ENCODE measurements at places on chromosomes 4 and X. TPM values are rescaled to one million over a fixed set of nuclear protein-coding genes. Genes with fewer than 3 reads are reported as not detected.

The MGARP gene
- total RNA-seq, result 0.32 TPM

The CXCL8 gene
- total RNA-seq, result 1,559 TPM

The ZDHHC15 gene
- not detected for total RNA-seq

The OPN1LW gene
- not detected for total RNA-seq

The PDLIM3 gene
- total RNA-seq, result 7.8 TPM

The KIT gene
- not detected for total RNA-seq

The RNF175 gene
- total RNA-seq, result not detected

The SH2D1A gene
- not detected for total RNA-seq

The FAM47B gene
- total RNA-seq, result not detected

The TMA16 gene
- total RNA-seq, result 37.0 TPM

The GJB1 gene
- not detected for total RNA-seq

The CT45A3 gene
- total RNA-seq, result not detected

The IL13RA1 gene
- total RNA-seq, result 45.2 TPM

The RAI2 gene
- not detected for total RNA-seq

The MSX1 gene
- 6.3 TPM for total RNA-seq

The MAGEA1 gene
- total RNA-seq, result 64.2 TPM

The RELL1 gene
- total RNA-seq, result 21.7 TPM

The GUCY2F gene
- total RNA-seq, result not detected

The NEUROG2 gene
- not detected for total RNA-seq

The OPRPN gene
- not detected for total RNA-seq

The UCP1 gene
- not detected for total RNA-seq

The PPEF2 gene
- not detected for total RNA-seq

The DRD5 gene
- total RNA-seq, result not detected

The FRMD7 gene
- total RNA-seq, result not detected

The GAB3 gene
- total RNA-seq, result 0.20 TPM

The GPRASP1 gene
- total RNA-seq, result 0.94 TPM

The HTR2C gene
- not detected for total RNA-seq

Data from NCI-H460 (cell line).